ENCODE measurements at places on chromosomes 13 and 19.

DNA sequence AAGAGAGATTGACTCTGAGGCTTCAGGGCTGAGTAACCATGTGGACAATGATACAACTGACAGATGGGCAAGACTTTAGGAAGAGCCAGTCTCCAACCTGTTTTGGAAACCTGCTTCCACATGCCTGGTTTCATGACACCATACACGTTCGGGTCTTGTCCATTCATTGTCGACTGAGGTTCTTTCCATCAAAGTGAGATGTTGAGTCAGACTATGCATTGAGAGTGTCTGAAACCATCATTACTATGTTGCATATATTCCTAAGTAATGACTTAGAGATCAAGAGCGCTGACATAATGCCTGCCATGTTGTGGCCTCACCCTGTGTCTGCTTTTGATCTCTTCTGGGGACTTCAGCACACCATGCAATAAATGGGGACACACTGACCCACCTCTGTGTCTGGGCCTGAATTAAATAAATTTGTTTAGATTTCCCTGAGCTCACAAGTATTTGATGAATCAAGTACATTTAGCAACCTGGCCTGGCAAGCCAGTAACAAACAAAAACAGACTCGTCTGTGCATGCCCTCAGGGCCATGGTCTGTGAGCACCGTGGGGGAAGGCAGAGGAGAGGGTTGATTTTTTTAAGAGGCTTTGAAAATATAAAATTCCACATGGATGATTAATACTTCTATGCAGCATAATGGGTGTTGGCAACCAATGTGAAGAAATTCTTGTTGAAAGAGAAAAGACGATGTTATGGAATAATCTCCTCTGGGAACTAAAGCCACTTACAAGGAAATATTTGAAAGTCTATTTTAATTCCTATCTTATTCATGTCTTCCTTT lies 49.9 kb upstream of the UBAC2 start:
- DNase-seq: no peak

DNA sequence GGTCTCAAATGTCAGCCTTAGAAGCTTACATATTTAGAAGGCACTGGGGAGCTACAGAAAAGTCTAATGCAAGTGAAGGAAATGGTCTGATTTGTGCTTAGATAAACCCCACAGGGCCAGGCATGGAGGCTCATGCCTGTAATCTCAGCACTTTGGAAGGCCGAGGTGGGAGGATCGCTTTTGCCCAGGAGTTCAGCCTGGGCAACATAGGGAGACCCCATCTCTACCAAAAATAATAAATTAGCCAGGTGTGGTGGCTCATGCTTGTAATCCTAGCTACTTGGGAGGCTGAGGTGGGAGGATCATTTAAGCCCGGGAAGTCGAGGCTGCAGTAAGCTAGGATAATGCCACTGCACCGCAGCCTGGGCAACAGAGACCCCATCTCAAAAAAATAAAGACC lies 2.7 kb upstream of the DLL3 start:
- no peak for DNase-seq

DNA sequence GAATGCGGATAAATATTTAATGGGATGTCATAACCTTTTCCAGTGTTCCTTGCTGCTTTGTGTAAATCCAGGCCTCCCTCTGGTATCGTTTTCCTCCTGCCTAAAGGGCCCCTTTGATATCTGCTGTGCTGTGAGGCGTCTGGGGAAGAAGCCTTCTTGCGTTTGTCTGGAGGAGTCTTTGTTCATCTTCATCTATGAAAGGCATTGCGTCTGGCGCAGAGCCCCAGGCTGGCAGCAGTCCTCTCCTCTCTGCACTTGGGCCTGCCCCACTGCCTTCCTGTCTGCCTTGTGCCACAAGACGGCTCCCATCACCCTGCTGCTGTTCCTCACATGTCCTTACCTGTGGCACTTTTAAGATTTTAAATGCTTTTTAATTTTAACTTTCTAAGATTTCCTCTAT lies 9.8 kb downstream of the PROZ start:
- no peak for DNase-seq

GRCh38 chr19:18126097-18126496 lies 26.9 kb upstream of the PIK3R2 start:
- peak; percentile 23 for DNase-seq

- no peak for DNase-seq
These were observed 28.4 kb downstream of the SAE1 start for GRCh38 chr19:47158879-47159503.

- no peak for DNase-seq
These were observed 17.2 kb downstream of the ACTN4 start for GRCh38 chr19:38664503-38665211.

DNA sequence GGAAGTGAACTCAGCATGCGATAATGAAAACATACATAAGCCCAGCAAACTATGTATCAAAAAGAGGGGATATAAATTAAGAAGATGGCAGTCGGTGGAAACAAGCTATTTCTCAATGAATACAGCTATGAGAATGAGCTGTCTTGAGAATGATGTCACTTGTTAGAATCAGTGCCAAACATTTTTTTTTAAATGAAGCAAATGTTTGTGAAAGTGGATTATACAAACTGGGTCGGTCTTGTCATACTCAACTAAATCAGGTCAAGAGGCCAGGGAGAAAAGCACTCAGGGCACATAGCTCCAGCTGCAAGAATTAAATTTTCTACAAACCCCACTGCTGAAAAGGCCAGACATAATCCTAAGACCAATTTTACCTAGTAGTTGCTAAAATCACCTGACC lies 1048.4 kb downstream of the SLITRK1 start:
- DNase-seq: no peak

GRCh38 chr19:16496613-16496983 lies 404 bp downstream of the C19orf44 start:
- no peak for DNase-seq

DNA sequence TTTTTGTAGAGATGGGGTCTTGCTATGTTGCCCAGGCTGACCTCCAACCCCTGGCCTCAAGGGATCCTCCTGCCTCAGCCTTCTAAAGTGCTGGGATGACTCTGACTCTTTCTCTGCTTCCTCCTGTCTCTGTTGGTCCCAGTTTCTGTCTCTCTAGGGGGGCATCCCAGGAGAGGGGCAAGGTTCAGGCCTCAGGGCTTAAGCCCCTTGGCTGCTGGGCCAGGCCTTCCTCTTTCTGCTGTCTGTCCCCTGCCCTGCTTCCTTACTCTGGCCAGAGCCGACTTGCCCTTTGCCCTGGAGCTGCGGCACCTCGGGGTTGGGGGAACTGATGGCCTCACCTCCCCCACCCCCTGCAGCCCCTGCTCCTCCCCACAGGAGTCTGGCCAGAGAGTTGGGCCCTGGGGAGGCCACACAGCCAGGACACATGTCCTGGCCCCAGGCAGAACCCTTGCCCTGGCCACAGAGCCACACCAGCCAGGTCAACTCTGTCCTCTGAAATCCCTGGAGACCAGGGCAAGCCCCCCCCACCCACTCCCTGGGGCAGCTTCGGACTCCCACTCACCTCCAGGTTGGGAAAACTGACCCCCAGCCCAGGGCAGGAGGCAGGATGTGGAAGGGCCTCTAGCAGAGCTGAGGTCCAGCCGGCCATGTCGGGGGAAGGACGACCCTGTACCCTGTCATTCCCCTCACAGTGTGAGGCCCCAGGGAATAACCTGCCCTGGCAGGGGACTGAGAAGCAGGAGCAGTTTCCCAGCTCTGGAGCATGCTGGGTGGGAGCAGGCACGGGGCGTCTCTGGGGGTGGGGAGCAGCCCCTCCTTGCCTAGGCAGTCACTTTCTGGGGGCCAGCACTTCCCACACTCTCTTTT lies 23.7 kb downstream of the CEBPA start:
- no peak for DNase-seq

GRCh38 chr19:49441210-49441959 lies at the start of gene SLC17A7:
Gene SLC17A7, minus strand, starts transcription at chr19:49441527. Its CDS starts 148 bp downstream, at chr19:49441379.
- peak; percentile 72 for DNase-seq

- no peak for DNase-seq
These were observed 1.7 kb upstream of the SMAD9 start for GRCh38 chr13:36921631-36922301.

DNA sequence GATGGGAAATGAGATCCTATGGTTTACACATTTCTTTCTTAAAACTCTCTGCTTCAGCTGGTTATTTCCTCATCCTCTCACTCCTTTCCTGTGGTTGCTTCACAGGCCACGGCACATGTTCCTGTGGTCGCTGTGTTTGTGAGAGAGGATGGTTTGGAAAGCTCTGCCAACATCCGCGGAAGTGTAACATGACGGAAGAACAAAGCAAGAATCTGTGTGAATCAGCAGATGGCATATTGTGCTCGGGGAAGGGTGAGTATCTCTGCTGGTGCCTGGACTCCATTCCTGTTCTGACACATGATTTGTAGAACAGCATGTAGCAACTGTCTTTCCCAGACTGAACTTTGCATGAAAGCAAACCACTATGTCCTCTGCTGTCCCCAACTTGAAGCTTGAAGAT lies 254.2 kb downstream of the ITGBL1 start:
- DNase-seq: no peak

- no peak for DNase-seq
These were observed 836 bp upstream of the BST2 start for GRCh38 chr19:17406046-17406886.

DNA sequence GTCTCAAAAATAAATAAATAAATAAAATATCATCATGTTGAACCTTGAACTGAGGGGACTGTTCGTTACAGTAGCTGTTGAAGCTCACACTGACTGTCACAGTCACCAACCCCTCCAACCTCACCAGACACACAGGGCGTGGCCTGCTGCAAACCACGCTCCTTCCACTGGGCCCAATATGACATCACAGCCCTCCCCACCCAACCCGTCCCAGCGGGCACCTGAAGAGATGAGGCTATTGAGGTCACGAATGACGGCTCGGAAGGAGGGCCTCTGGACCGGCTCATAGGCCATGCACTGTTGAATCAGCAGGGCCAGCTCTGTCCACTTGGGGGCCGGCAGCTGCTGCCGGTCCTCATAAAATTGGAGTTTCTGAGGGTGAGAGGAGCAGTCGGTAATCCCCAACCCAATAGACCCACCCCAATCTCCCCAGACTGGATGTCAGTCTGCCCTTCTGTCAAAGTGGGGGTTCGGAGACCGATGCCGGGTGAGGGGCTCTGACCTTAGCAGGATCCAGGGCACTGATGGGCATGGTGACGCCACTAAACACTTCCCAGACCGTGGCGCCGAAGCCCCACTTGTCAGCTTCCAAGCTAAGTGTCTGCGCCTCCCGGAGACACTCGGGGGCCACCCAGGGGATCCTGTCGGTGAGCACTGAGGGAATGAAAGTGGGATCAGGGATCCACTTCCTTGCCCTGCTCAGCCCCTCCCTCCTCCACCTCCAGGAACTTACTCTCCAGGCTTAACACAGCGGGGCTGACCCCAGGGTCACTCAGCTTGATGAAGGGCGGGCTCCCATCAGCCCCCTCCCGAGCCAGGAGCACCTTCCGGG lies 13.2 kb downstream of the JAK3 start:
- DNase-seq: no peak

- DNase-seq: no peak
These were observed 17.4 kb upstream of the SPRYD7 start for GRCh38 chr13:49953560-49953959.

DNA sequence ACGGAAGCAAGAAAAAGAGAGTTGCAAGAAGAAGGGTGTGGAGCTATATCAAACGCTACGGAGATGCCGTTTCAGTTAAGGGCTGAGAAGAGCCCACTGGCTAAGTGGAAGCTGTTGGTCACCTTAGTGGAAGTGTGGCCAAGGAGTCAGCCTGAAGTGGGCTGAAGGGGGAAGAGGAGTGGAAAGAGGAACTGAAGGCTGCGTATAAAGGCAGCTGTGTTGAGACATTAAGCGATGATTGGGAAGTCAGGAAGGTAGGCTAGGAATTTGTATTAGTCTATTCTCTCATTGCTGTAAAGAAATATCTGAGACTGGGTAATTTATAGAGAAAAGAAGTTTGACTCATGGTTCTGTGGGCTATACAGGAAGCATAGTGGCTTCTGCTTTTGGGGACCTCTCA lies 14.1 kb upstream of the FRY start:
- no peak for DNase-seq

GRCh38 chr19:10408511-10409283 lies 5.4 kb upstream of the CDC37 start:
- DNase-seq: peak; percentile 79

- DNase-seq: no peak
These were observed 36.3 kb downstream of the ELF1 start for GRCh38 chr13:40982772-40983171.

GRCh38 chr19:19381007-19381926 lies 24.2 kb upstream of the GATAD2A start:
- DNase-seq: peak; percentile 5

DNA sequence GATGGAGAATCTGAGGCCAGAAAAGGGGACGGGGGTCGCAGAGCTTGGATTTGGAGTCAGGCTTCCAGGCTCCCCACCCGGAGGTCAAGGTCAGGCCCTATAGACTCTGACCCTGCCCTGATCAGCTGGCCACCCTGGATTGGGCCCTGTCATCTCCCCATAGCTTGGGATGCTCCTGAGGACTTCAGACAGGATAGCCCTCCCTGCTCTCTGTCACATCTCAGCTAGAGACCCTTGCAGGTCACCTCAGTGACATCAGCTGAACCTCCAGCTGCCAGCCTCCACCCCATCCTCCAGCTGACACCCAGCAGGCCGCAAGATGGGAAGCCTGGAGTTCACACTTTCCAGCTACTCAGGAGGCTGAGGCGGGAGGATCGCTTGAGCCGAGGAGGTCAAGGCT lies 2.8 kb upstream of the TPM4 start:
- no peak for DNase-seq

DNA sequence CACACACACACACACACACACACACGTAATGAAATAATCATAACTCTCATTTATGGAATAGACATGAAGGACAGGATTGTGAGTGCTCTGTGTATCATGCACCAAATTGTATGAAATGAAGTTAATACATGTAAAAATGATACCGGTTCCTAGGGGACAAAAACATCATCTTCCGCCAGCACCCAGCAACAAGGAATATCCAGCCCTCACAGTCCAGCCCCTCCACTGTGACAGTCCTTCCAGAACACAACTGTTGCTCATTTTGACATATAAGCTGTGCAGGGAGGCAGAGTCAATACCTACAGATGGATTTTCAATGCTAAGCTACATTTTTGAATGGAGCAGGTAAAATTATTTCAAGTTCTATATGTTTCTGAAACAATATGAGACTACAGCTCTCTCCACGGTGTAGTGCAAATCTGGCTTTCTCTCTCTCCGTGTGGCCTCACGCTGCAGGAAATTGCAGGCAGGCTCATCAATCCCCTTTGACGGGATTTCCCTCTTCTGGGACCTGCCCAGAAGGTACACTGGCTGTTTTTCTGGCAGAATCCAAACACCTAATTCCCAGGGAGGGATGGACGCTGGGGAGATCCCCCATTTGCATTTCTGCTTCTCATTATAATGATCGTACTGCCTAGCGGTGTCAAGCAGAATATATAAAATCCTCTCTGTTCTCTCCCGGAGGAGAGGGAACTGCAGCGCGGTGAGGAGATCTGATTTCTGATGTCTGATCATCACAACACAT lies 494.0 kb downstream of the LIG4 start:
- no peak for DNase-seq

DNA sequence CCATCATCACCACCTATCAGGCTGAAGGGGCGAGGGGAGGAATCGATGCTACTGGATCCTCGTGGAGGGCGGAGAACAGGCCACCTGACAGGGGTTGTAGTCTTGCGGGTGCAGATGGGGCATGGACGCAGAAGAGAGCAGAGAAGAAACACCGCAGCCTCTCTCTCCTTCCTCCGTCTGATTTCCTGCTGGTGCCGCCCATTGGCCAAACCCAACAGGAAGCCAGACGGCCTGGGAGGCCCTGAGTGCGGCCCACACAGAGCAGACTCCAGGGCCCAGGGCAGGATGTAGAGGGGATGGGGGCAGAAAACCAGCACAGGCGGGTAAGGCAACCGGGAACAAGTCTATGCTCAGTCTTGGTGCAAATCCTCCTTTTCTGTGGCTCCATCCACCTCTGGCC lies 15.4 kb downstream of the CEBPA start:
- no peak for DNase-seq

GRCh38 chr13:89603187-89603586 lies 1744.3 kb upstream of the MIR17HG start:
- DNase-seq: no peak
